ENCODE measurements at places on chromosomes 3 and 15.

DNA sequence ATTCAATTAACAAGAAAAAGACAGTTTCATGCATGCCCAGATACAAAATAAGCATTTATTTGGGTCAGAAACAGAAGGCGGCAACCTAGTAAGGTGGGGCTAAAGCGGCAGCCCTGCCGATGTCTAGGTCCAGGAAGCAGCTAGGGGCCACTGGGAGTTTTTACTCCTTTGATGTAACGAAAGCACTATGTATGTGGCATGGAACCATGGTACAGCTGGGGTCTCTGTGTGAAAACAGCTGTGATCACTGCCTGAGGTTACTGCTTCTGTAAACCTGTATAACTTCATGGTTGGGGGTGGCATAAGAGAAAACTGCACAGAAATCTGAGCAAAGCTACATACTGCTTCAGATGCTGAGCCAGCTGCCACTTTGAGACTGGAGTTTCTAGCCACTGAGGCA is 119.5 kb downstream of the ZNF280D start:
- no peak for DNase-seq

GRCh38 chr3:162507397-162507796 is 1010.8 kb downstream of the OTOL1 start:
- DNase-seq: no peak

DNA sequence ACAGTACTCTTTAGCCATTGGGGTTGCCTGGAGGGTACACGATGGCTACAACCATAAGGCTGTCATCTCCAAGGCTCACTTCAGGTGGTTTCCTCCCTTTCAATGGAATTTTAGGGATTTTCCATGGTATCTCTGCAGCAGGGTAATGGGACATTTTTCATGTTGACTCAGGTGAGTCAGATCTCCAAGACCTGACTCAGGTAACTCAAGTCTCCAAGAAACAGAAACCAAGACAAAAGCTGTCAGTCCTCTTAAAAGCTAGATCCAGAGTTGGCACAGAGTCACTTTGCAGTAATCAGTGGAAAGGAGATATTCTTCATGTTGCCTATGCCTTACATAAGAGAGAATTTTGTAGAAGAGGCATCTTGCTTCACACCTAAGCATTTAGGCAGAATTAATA is 375.8 kb upstream of the ARPP21 start:
- no peak for DNase-seq

DNA sequence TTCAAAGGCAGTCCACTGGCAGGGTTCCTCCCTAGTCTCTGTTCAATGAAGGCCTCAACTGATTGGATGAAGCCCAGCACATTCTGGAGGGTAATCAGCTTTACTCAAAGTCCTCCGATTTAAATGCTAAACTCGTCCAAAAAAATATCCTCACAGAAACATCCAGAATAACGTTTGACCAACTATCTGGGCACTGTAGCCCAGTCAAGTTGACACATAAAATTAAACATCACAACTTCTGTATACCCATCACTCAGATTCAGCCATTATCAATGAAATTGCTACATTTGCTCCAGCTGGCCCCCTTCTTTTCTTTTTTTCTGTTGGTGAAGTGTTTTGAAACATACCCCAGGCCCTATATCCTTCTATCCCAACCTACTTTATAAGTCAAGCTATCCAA is 64.5 kb upstream of the WNT5A start:
- no peak for DNase-seq

- no peak for DNase-seq
Observed at GRCh38 chr3:179056326-179056725, 15.3 kb downstream of the ZMAT3 start.

GRCh38 chr3:156431334-156432124 is 123.4 kb downstream of the SSR3 start:
- DNase-seq: no peak

GRCh38 chr3:179015551-179016020 is 56.0 kb downstream of the ZMAT3 start:
- peak; percentile 28 for DNase-seq

DNA sequence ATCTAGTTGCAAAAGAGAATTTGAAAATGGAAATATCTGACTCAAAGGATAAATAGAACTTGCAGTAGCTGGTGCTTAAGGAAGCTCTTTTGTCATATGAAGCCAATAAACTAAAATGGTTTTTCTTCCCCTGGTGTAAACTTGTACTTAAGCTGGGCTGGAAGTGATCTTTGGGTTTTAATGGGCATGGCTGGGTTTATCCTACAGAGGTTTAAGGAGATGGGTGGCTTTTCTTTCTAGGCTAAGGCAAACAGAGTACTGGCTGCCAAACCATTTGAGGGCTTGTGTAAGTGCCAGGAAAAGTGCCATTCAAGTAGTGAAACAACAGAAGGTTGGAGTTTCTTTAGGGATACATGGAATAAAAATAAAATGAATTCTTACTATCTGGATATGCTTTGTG is 12.1 kb upstream of the UTS2B start:
- DNase-seq: no peak

GRCh38 chr15:98503970-98504369 is 144.4 kb upstream of the IGF1R start:
- peak; percentile 61 for DNase-seq

- no peak for DNase-seq
Observed at GRCh38 chr3:197368821-197369220, 70.4 kb upstream of the DLG1 start.

DNA sequence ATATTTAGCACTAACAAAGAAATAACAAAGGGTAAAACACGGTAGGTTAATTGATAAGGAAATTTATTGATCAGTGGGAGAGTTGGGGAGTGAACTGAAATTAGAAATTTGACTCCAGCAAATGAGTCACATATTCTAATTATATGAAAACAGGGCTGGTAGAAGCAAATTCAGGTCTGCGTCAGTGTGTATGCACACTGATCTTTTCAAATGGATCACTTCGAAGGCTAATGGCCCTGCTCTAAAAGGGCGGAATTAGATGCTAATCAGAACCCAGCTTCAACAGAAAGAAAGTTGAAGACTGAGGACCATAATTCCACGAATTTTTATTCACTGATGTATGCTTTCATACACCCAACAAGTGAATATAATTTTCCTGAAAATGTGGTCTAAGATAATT is 762.4 kb upstream of the DPPA4 start:
- DNase-seq: no peak

GRCh38 chr3:70737666-70738290 is 425.3 kb upstream of the MDFIC2 start:
- no peak for DNase-seq

- DNase-seq: no peak
Observed at GRCh38 chr3:170773682-170774425, 96.1 kb downstream of the RPL22L1 start.

- no peak for DNase-seq
Observed at GRCh38 chr3:13111173-13111872, 38.1 kb upstream of the IQSEC1 start.

DNA sequence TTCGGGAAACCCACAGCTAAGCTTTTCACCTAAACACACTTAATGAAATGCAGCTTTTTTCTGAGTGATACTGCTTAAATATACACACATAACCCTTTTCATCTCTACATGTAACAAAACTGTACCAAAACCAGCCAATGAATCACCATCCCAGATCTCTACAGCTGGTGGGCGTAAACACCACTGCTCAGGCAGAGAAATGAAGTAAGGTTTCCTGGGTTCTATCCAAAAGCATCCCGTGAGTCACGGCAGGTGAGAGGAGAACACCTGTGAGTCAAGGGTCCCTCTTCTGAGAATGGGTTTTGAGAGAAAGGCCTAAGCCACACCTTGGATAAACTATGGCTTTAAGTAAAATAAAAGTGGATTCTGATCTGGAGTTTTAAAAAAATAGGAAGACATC is 2.6 kb downstream of the CLDN1 start:
- no peak for DNase-seq

DNA sequence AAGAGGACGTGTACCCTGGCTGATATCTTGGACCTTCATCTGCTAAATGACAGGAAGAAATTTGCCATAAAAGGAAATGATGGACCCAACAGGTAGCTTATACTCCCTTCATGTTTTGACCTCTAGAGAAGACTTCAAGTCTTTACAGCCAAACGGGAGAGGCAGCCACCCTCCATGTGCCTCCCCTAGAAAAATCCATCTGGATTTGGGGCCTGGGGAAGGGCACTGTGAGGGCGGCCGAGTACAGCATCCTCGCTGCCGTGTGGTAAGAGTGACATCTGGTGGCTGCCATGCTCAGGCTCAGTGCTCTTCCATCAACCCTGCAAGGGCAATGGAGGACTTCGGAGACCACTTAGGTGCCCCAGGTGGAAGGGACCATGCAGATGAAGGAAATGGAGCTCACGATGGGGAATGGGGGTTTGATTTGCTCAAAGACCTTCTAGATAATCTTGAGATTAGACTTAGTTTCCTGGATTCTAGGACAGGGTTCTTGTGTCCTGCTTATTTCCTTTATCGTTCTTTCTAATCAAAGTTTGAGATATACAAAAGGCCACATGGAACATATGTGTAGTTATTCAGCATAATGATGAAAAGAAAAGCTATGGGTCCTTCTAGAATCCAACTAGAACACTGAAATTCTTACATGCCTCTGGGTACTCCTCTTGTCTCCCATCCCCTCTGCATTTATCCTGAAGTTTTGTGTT is 44.4 kb downstream of the AQP9 start:
- DNase-seq: peak; percentile 10

- DNase-seq: no peak
Observed at GRCh38 chr15:46768287-46768686, 949.0 kb upstream of the SEMA6D start.

DNA sequence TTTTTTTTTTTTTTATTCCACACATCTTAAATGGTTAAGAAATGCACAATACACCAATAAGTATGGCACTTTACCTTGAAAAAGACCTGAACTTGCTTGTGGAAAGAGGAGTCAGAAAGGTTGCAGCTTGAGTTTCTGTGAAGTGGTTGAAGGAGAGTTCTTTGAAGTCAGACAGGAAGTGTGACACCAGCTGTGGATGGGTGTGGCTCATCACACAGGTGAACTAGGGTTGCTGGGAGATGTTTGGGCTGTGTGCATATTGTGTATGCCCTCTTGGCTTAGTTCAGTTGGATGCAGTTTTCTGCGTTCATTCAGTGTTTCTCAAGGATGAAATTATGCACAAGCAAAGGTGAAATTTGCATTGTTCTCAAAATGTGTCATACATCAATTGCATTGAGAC is 6.3 kb downstream of the AEN start:
- DNase-seq: no peak

DNA sequence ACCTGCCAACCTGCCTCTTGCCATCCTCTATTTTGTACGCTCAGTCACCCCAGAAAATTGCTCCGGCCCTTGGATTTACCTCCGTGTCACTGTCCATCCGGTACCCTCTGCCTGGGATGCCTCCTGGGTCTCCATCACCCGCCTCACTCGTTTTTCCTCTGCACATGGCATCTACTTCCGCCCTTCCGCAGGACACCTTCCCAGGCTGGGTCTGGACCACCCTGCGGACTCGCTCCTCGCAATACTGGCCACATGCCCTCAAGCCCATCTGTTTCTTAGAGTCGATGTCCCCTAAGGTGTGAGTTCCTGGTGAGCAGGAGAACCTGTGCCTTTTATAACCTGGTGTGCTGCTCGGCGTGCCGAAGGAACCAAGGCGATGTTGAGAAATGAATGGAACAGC is 58.5 kb downstream of the APBA2 start:
- DNase-seq: no peak

DNA sequence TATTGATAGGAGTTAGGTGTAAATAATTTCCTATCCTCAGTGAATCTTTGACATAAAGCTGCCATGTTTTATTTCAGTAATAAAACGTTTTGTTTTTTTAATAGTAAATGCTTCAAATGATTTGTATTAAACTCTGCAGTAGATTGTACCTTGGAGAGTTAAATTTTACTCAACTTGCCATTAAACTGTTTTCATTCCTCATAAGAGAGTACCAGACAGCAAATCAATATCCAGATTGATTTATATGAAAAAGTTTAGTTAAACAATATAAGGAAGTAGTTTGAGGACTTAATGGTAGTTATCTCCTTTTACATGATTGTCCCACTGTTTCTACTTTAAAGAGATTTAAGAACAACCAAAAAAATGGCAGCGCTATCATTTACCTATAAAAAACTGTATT is 18.4 kb downstream of the ALDH1A2 start:
- no peak for DNase-seq

- DNase-seq: no peak
Observed at GRCh38 chr3:147890114-147890513, 480.9 kb downstream of the ZIC1 start.

- DNase-seq: peak; percentile 64
Observed at GRCh38 chr15:58269455-58270414, 131.6 kb downstream of the AQP9 start.

DNA sequence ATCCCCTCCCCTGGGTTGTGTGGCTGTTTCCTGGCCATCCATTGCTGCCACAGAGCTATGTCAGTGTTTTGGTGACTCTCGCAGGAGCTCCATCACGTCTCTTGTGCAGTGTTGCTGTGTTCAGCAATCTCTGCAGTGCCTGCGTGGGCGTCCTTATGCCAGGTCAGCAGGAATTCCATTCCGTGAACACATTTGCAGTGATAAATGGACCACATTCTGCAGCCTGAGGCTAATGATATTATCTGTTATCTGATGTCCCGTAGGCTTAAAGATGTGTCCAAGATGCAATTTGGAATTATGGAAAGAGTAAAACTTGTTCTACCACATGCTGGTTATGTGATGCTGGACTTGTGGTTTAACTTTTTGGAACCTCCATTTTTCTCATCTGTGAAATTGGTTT is 25.5 kb upstream of the COL6A6 start:
- DNase-seq: no peak

GRCh38 chr15:70605606-70606410 is 157.6 kb downstream of the UACA start:
- DNase-seq: no peak

DNA sequence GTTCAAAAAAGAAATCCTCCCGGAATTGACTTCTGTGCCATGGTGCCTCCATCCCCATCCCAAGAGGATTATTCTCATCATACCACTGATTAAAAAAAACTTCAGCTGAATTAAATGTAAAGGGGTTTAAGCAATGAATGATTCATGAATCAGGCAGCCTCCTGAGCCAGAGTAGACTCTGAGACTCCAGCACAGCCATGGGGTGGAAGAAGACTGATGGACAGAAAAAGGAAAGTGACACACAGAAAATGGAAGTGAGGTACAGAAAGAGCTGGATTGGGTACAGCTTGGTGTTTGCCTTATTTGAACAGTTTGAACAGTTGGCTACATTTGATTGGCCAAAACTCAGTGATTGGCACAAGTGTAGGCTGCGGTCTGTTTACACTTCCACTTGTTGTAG is 224.8 kb upstream of the ATP10A start:
- DNase-seq: no peak

DNA sequence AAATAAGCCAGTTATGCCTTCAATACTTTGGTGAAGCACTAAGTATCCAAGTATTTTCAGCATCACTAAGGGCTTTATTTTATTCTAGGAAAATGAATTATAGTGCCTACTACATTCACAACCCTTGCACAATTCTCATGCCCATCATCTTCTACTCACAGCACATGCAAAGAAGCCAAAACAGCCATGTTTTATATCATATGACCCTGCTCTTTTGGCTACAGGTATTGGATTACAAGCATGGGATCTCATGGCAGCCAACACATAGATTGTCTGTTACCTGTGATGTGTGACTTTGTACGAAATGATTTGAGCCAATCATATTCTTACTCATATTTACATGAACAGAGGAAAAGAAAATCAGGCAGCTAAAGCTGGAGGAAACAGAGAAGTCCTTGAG is 38.6 kb downstream of the STT3B start:
- no peak for DNase-seq

Data from HL-60 (cell line).